Activated naive CD8-positive, alpha-beta T cell treated with anti-CD3 and anti-CD28 coated beads, Interleukin-2, amount 10 ng/mL, durations not matched to agents 7 days and 5 days (primary cell): ENCODE measurements at places on chromosomes 13 and 19.

DNA sequence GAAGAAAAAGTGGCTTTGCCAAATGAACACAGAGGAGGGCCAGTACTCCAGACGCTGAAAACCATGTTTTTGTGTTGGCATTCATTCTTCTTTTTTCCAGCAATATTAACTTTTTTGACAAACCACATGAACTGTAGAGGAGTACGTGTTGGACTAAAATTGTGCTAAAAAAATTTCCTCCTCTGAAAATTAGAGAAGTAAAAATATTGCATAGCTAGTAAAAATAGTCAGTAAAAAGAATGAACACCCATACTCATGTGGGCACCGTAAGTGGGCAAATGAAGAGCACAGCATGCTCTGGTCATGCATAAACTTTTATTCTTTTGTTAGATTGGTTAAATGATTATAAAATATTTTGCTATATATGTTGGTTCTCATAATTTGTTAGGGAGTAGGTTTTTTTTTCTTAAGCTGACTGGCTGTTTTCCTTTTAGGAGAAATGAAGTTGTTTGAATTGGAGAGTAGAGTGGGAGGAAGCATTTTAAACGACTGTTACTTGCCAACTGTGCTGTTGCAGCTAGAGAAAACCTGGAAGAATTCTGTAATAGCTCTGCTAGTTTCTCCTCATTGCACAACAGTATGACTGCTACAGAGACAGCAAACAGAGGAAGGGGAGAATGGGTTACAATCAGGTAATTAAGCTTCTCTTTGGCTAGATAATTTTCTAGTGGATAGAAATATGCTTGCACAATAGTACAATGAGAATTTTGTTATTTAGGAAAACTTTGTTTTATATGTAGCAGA lies 222.4 kb downstream of the KCTD12 start:
- H3K27me3 ChIP-seq = peaks cover 5% of the 10 kb centered on the region
- H3K4me1 ChIP-seq = no peaks in the 10 kb centered on the region
- H3K27ac ChIP-seq = no peak overlapping the region
- H3K4me3 ChIP-seq = no peak overlapping the region
- no peak for DNase-seq

DNA sequence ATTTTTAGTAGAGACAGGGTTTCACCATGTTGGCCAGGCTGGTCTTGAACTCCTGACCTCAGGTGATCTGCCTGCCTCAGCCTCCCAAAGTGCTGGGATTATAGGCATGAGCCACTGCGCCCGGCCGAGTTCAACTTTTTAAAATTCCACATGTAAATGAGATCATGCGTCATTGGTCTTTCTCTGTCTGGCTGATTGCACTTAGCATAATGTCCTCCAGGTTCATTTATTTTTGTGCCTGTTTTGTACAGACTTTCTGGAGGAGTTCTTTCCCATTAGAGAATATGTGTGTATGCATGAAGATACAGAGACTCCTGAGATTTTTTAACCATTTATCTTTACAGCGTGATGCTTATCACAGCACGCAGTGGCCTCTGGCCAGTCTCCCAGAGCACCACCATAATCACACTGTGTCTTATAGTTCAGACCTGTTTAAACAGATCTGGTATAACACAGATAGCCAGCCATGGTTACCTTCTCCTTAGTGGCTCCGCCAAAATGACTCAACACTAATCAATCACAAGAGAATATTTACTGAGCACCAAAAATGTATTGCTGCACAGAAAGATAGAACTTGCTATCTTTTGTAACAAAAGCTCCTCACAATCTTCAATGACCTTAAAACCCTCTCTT lies 11.4 kb upstream of the STARD13 start:
- peaks cover 6% of the 10 kb centered on the region for H3K27me3 ChIP-seq
- H3K27ac ChIP-seq = no peak overlapping the region
- no peaks in the 10 kb centered on the region for H3K36me3 ChIP-seq
- peaks cover 1% of the 10 kb centered on the region for H3K4me1 ChIP-seq

GRCh38 chr19:55098716-55099556 lies 18.5 kb downstream of the PPP1R12C start:
- peaks cover 22% of the 10 kb centered on the region for H3K36me3 ChIP-seq
- no peak overlapping the region for H3K27ac ChIP-seq
- H3K4me1 ChIP-seq = peaks cover 2% of the 10 kb centered on the region
- DNase-seq = no peak
- H3K4me3 ChIP-seq = no peak overlapping the region
- no peaks in the 10 kb centered on the region for H3K27me3 ChIP-seq

GRCh38 chr19:18590273-18591272 lies 2.0 kb downstream of the REX1BD start:
- peaks cover 5% of the 10 kb centered on the region for H3K27me3 ChIP-seq
- H3K27ac ChIP-seq = peak overlapping the region; percentile 97
- peaks cover 5% of the 10 kb centered on the region for H3K36me3 ChIP-seq
- peaks cover 27% of the 10 kb centered on the region for H3K4me1 ChIP-seq
- H3K4me3 ChIP-seq = peak overlapping the region; percentile 93

GRCh38 chr13:40388617-40389016 lies 277.8 kb downstream of the FOXO1 start:
- peak overlapping the region; percentile 98 for H3K27ac ChIP-seq
- H3K36me3 ChIP-seq = peaks cover 21% of the 10 kb centered on the region
- peak overlapping the region; percentile 83 for H3K4me3 ChIP-seq
- peak; percentile 77 for DNase-seq
- no peaks in the 10 kb centered on the region for H3K27me3 ChIP-seq

- DNase-seq = no peak
- no peaks in the 10 kb centered on the region for H3K27me3 ChIP-seq
- no peak overlapping the region for H3K27ac ChIP-seq
- H3K4me1 ChIP-seq = peaks cover 12% of the 10 kb centered on the region
- H3K36me3 ChIP-seq = no peaks in the 10 kb centered on the region
Observed at GRCh38 chr13:49323344-49323743, 75.6 kb downstream of the CDADC1 start.
